ENCODE measurements at places on chromosomes 2 and 18.

DNA sequence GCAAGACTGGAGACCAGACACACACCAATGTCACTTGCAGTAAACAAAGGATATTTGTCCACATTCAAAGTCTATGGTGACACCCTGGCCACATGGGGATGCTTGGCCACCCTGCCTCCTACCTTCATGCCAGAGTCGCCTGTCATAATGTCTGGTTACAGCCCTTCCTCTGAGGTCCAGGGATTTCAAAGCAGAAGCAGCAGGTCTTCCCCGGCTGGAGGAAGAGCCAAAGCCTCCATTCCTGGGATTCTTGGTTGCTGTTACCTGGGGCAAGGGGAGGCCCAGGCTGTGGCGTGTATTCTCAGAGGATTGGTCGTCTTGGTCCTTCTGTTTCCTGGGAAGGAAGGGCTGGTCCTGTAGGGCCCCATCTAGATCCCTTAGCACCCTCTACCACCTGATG lies 2.3 kb upstream of the ALPP start:
- no peak for DNase-seq

GRCh38 chr2:27844821-27845255 lies 45.3 kb downstream of the RBKS start:
- DNase-seq: no peak

GRCh38 chr2:47602996-47603395 lies 179.9 kb upstream of the MSH6 start:
- no peak for DNase-seq

DNA sequence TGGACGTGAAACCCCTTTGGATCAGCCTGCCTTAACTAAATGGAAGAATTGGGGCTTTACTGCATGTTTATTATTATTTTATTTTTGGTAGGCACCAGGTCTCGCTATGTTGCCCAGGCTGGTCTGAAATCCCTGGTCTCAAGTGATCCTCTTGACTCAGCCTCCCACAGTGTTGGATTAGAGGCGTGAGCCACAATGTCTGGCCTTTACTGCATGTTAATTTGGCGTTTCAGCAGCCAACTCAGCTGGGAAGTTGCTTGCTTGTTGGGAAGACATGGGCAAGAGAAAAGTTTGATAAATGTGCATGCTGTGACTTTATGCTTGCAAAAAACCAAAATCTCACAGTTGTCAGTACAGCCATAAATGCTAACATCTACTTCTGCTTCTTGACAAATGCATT lies 105.1 kb downstream of the FMNL2 start:
- no peak for DNase-seq

DNA sequence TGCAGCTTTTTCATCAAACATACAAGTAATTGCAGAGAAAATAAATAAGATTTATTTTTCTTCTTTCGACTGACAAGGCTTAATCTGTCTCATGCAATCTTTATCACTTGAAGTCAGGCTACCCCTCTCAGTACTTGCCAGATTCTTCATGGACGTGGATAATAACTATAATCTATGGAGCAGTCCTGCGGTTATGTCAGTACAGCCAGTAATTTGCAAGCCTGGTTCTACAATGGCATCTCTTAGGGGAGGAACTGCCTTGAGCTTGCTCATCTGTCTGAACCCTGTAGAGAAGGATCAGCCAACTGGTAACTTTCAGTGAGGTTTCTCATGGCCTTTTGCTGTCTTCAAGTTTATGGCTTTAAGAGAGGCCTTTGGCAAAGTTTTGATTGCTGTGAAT lies 35.5 kb upstream of the LRRTM1 start:
- no peak for DNase-seq

DNA sequence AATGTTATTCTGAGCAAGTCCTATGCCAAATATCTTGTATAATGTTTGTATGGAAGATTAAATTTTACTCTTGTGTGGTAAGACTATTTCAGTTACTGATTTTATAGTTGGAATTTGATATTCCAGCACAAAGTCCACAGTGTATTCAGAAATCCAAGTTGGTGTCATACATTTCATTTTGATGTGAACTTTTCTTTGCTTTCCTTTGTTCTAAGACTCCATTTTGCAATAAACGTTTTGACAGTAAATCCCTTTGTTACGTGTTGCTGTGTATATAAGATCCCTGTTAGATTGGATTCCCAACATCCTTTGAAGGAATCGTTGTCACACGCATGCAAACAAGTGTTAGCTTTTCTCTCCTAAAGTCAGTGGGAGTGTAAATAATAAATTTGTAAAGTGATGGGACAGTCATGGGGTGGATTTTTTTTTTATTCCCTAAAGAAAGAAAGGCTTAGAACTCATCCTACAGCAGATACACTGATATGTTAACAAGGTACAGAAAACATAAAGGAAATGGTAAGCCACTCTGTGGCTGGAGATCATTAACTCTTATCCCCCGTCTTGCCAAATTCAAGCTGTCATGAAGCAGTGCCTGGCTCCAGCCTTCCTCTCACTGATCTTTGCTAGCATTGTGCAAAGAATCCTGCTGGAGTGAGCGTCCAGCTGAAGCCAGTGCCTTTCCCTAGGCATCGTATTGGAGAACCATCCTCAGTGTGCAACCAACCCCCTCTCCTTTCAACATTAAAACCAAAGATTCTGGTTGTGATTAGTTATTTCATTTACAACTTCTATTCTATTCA lies 127.6 kb upstream of the CDCA7 start:
- no peak for DNase-seq

GRCh38 chr2:160126315-160126714 lies 63.9 kb upstream of the PLA2R1 start:
- no peak for DNase-seq

GRCh38 chr2:240127191-240127750 lies 8.8 kb downstream of the COPS9 start:
- DNase-seq: no peak

GRCh38 chr2:23411752-23412431 lies 26.9 kb downstream of the KLHL29 start:
- no peak for DNase-seq

- no peak for DNase-seq
These were observed 185.1 kb upstream of the HAAO start for GRCh38 chr2:42977270-42978174.

GRCh38 chr2:2932692-2933305 lies 444.8 kb downstream of the EIPR1 start:
- no peak for DNase-seq

DNA sequence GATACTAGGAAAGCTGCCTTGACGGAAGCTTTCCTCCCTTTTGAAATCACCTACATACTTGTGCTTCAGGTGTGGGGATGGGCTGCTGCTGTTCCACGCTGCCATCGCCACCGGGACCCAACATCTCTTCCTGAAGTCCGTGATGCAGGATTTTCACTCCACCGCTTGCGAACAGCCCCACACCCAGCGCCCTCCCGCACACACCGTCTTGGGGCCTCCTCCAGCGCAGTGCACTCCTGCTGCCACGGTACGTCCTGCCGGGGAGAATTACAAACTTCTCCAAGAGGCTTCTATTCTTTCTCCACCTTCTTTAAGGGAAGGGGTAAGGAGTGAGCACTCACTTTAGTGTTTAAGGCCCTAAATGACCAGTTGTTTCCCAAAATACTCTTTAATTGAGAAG lies 58.2 kb downstream of the HRH4 start:
- DNase-seq: no peak

GRCh38 chr2:88543541-88544057 lies 83.7 kb downstream of the EIF2AK3 start:
- no peak for DNase-seq

DNA sequence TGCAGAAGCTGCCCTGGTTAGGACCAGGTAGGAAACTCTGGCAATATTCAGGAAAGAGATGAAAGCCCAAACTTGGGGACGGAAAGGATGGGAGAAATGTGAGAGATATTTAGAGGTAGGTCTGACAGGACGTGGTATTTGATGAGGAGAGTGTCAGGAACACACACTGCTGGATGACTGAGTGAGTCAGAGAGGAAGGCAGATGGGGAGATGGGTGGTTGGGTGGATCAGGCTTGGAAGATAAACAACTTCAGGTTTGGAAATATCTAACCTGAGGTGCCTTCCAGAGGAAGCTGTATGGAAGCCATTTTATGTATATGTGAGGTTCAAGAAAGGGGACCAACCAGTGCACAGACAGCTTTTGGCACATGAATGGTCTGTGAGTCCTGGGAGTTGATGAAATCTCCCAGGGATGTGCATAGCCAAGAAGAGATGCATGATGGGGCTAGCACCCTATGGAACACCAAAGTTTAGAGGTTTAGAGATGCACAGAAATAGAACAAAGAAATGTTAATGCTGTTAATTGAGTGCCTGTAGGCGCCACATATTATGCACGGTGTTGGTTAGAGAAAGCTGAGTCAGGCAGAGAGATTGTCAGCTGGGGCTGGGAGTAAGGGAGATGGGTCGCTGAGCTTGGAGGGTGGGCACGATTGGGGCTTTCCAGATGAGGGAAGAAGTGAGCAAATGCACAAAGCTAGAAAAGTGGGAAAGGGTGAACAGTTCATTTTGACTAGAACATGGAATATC lies 101.0 kb downstream of the VIT start:
- DNase-seq: no peak
